ENCODE measurements at places on chromosomes 5 and 9. TPM values are rescaled to one million over a fixed set of nuclear protein-coding genes. Genes with fewer than 3 reads are reported as not detected.
A peak's percentile ranks its signal among the peaks of the same experiment; 100 is the strongest.

DNA sequence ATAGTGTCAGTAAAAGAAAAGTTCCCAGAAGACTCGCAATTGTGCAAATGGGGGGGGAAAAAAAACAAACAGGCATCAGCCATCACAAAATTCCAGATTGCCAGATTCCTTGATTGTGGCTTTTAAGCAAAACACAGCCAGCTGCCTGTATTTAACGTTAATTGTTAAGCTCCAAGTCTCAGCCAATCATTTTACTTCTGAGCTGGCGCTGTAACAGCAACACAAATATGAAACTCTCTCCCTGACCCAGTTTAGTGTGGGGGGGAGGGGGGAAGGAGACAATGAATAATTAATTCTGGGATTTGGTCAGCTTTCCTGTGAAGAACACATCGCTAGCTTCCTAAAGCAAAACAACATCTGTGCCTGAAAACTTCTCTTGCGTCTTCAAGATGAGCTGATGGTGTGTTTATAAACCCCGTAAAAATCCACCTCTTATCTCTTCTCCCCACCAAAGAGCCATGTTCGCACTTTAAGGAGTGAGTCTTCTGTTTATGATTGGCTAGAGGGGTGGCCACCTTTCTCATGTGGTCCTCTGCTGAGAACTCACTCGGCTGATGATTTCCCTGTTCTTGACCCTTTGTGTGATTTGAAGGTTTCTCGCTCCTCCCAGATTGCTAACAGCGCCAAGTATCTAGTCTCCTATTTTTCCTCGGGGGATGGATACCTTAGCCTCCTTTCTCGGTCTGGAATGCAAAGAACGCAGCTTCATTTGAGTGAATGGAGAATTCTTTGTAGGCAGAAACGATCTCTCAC lies 160.2 kb upstream of the DAPK1 start:
- peaks cover 11% of the 10 kb centered on the region for H3K27me3 ChIP-seq
- peaks cover 16% of the 10 kb centered on the region for H3K4me1 ChIP-seq
- H3K36me3 ChIP-seq = no peaks in the 10 kb centered on the region
- H3K27ac ChIP-seq = peak overlapping the region; percentile 67
- peak overlapping the region; percentile 82 for H3K4me3 ChIP-seq

- peaks cover 5% of the 10 kb centered on the region for H3K36me3 ChIP-seq
- no peak overlapping the region for H3K27ac ChIP-seq
- no peaks in the 10 kb centered on the region for H3K27me3 ChIP-seq
These were observed 15.5 kb downstream of the MEGF9 start for GRCh38 chr9:120698766-120699165.

The MEF2C gene
- 2.6 TPM for total RNA-seq

- no peak overlapping the region for H3K4me3 ChIP-seq
- DNase-seq = no peak
- H3K27me3 ChIP-seq = no peaks in the 10 kb centered on the region
- H3K36me3 ChIP-seq = no peaks in the 10 kb centered on the region
These were observed 9.9 kb downstream of the SLC25A25 start for GRCh38 chr9:128077847-128078503.

- H3K4me1 ChIP-seq = peaks cover 1% of the 10 kb centered on the region
- DNase-seq = no peak
- H3K27ac ChIP-seq = no peak overlapping the region
- peaks cover 28% of the 10 kb centered on the region for H3K36me3 ChIP-seq
- no peaks in the 10 kb centered on the region for H3K27me3 ChIP-seq
These were observed 45.7 kb upstream of the ORM1 start for GRCh38 chr9:114276908-114277821.

DNA sequence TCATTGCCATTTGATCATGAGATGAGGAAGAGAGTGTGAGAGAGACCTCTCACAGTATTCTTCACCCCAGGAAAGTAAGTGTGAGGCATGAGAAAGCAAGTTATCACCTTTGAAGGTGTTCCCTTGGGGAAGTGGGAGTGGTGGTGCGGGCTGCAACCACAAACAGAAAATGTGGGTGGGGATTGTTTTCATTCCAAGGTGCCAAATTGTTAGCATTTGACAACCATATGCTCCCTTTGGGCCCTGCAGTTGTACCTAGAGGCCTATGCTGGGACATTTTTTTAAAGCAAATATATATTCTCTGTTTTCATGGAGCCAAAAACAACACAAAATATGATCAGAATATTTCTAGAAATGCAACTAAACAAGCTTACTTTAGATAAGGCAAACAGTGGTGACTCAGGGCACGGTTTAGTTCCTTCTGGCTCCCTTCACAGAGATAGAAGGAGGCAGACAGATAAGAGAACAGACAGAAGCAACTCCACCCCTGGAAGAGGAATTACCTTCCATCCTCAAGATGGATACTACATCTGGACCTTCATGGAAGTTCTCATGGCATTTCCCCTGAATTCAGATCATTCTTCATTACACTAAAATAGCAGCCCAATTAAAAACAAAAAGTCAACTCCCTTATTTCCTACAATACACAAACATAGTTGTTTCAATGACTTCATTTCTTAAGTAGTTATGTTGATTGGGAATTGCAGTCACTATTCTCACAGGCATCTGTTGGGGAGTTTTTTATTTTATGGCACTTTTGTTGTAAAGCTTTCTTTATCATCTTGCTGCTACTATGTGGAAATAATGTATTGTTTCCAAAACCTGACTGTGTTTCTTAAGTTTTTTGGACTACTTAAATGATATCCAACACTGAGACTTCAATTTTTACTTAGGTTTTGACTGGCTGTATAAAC lies 416.6 kb downstream of the PLK2 start:
- H3K4me3 ChIP-seq = no peak overlapping the region
- no peaks in the 10 kb centered on the region for H3K4me1 ChIP-seq
- H3K36me3 ChIP-seq = no peaks in the 10 kb centered on the region
- H3K27ac ChIP-seq = no peak overlapping the region
- no peak for DNase-seq
- no peaks in the 10 kb centered on the region for H3K27me3 ChIP-seq

DNA sequence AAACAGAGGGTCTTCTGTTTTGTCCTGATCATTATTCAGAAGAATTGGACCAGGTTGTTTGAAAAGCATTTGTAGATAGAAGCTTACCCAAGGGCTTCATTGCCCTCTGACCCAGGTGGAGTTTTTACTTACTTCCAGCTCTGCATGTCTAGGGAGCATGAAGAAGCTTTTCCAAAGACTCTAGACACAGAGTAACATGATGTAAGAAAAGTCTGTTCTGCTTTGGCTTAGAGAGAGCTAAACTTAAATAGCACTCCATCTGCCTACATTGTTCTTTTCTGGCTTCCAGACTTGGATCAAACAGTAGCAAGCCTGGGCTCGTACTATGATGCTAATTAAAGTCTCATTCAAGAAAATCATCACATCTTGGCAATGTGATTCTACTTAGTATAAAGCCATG lies 112.1 kb downstream of the SNCAIP start:
- H3K4me1 ChIP-seq = peaks cover 26% of the 10 kb centered on the region
- no peak overlapping the region for H3K27ac ChIP-seq
- H3K36me3 ChIP-seq = peaks cover 16% of the 10 kb centered on the region
- no peak for DNase-seq
- no peaks in the 10 kb centered on the region for H3K27me3 ChIP-seq

The OMD gene
- not detected for total RNA-seq

- H3K4me1 ChIP-seq = no peaks in the 10 kb centered on the region
- DNase-seq = no peak
- H3K36me3 ChIP-seq = no peaks in the 10 kb centered on the region
- H3K4me3 ChIP-seq = no peak overlapping the region
- H3K27me3 ChIP-seq = no peaks in the 10 kb centered on the region
- no peak overlapping the region for H3K27ac ChIP-seq
These were observed 528.8 kb upstream of the GRAMD2B start for GRCh38 chr5:125894383-125894782.

DNA sequence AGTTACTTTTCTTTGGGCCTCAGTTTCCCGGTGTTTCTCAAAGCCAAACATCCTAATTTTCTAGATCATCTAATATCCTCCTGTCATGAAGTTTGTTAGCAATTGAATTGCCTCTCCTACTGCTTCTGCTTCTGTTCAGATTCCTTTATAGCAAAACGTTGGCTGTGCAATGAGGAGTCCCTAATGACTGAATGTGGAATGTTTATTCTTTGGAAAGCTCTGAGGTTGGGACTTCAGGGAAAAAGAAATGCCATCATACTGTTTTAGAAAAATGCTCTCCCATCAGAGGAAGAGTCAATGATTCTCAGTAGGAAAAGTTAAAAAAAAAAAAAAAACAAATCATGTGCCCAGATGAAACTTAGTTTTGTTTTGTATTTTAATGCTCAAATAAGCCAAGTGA lies 268.7 kb upstream of the PAPPA start:
- no peak overlapping the region for H3K4me3 ChIP-seq
- peaks cover 2% of the 10 kb centered on the region for H3K27me3 ChIP-seq
- H3K27ac ChIP-seq = no peak overlapping the region
- DNase-seq = no peak
- no peaks in the 10 kb centered on the region for H3K36me3 ChIP-seq
- no peaks in the 10 kb centered on the region for H3K4me1 ChIP-seq

GRCh38 chr9:35923927-35924763 lies 14.9 kb downstream of the SPAAR start:
- H3K4me3 ChIP-seq = no peak overlapping the region
- peaks cover 18% of the 10 kb centered on the region for H3K27me3 ChIP-seq
- H3K27ac ChIP-seq = no peak overlapping the region

GRCh38 chr5:72246954-72247442 lies 73.0 kb downstream of the MRPS27 start:
- peaks cover 2% of the 10 kb centered on the region for H3K27me3 ChIP-seq
- no peak for DNase-seq
- no peak overlapping the region for H3K27ac ChIP-seq

GRCh38 chr5:135246923-135247795 lies 151.9 kb downstream of the MACROH2A1 start:
- DNase-seq = no peak
- no peak overlapping the region for H3K27ac ChIP-seq
- H3K36me3 ChIP-seq = peaks cover 1% of the 10 kb centered on the region
- H3K4me3 ChIP-seq = no peak overlapping the region
- peaks cover 17% of the 10 kb centered on the region for H3K27me3 ChIP-seq
- H3K4me1 ChIP-seq = peaks cover 12% of the 10 kb centered on the region

GRCh38 chr5:14115323-14115895 lies 27.7 kb upstream of the TRIO start:
- no peak overlapping the region for H3K27ac ChIP-seq
- DNase-seq = no peak
- H3K4me3 ChIP-seq = no peak overlapping the region
- no peaks in the 10 kb centered on the region for H3K36me3 ChIP-seq
- H3K4me1 ChIP-seq = no peaks in the 10 kb centered on the region
- H3K27me3 ChIP-seq = peaks cover 16% of the 10 kb centered on the region

DNA sequence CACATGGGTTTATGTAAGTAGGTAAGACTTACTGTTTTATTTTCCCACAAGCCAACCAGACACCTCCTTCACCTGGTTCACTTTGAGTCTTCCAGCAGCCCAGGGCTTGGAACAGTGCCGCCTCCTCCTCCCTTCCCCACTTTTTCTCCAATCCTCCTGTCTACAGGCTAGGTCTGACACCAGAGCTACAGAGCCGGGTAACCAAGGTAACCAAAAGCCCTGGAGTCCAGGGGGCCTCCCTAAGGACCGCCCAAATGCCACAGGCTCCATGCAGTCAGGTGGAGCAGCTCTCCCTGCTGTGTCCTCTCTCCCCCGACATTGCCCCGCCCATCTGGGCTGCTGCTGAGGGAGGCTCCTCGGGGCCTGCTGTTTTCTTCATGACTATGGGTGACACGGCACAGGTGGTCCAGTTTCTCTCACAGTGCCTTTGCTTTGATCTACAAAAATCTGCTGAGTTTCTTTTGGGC lies 138.0 kb upstream of the EFNA5 start:
- no peak overlapping the region for H3K4me3 ChIP-seq
- H3K4me1 ChIP-seq = peaks cover 21% of the 10 kb centered on the region
- H3K27ac ChIP-seq = no peak overlapping the region

The LCN6 gene
- not detected for total RNA-seq

The FOXD1 gene
- 0.19 TPM for total RNA-seq

The CDH6 gene
- total RNA-seq = 132 TPM

DNA sequence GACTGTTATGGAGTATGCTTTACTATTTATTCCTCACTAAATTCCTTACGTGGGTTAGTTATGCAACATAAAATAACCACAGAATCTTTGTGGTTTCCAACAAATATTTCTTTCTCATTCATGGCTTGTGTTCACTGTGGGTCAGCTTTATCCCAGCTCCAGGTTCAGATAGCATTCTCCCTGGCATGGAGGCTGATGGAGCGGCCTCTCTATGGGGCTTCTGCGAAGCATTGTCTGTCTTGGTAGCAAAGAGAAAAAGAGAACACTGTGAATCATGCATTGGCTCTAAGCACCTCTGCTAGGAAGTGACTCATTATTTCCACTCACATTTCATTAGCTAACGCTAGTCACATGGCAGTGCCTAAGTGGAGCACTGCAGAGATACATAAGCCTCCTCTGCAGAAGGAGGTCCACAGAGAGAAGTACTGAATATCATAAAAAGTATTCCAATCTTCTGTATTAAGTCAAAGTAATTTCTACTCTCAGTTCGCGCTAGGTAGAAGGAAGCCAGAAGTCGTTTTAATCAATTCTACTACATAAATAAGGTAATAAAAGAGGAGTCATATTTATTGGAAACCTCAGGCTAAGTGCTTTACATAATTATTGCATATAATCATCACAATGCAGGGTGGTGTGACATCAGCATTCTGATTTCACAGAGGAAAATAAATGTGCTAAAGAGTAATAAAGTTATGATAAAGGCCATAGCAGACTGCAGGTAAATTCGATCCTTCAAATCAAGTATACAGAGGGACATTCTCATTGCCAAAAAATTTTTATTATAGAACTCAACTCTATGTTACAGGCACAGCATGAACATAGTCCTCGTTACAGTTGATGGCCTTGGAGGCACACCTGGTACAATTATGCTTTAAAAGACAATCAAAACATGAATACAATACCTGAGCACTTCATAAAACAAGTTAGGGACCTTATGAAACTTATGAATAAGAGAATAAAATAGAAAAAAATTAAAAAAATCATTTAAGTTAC lies 531.1 kb downstream of the CETN3 start:
- no peak overlapping the region for H3K27ac ChIP-seq
- peaks cover 2% of the 10 kb centered on the region for H3K4me1 ChIP-seq
- H3K27me3 ChIP-seq = no peaks in the 10 kb centered on the region
- H3K4me3 ChIP-seq = no peak overlapping the region
- DNase-seq = no peak

GRCh38 chr5:14816999-14817761 lies 54.4 kb downstream of the ANKH start:
- H3K4me1 ChIP-seq = peaks cover 3% of the 10 kb centered on the region
- no peaks in the 10 kb centered on the region for H3K27me3 ChIP-seq
- H3K4me3 ChIP-seq = no peak overlapping the region
- H3K36me3 ChIP-seq = no peaks in the 10 kb centered on the region
- H3K27ac ChIP-seq = no peak overlapping the region

DNA sequence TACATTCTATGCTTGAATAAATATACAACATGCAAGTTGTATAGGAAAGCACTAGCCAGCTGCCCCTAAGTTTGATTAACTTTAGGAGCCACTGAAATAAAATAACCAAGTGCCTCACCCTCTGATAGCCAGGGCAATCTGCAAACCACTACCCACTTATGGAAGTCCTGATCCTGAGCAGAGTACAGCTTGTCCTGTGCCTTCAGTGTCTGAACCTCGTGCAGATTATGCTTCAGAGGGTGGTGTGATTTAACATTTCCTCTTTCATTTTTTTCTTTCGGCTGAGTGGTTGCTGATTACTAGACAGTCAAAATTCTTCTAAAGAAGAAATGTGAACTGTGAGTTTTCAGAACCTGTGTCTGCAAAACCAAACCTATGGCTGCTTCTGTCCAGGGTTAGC lies 327.7 kb downstream of the PIK3R1 start:
- H3K36me3 ChIP-seq = no peaks in the 10 kb centered on the region

- H3K4me1 ChIP-seq = no peaks in the 10 kb centered on the region
- H3K27me3 ChIP-seq = no peaks in the 10 kb centered on the region
- H3K36me3 ChIP-seq = no peaks in the 10 kb centered on the region
- no peak overlapping the region for H3K27ac ChIP-seq
- no peak for DNase-seq
- no peak overlapping the region for H3K4me3 ChIP-seq
These were observed 5.9 kb upstream of the MELK start for GRCh38 chr9:36566813-36567221.
